Stimulated activated CD8-positive, alpha-beta memory T cell treated with anti-CD3 and anti-CD28 coated beads, Interleukin-7, amount 100 ng/mL, for 24 hours (primary cell): ENCODE measurements at places on chromosomes 4 and X.

GRCh38 chr4:9812501-9813340 lies 31.3 kb downstream of the DRD5 start:
- no peak for DNase-seq

- DNase-seq, result no peak
Observed at GRCh38 chrX:105645667-105646357, 176.5 kb upstream of the NRK start.

DNA sequence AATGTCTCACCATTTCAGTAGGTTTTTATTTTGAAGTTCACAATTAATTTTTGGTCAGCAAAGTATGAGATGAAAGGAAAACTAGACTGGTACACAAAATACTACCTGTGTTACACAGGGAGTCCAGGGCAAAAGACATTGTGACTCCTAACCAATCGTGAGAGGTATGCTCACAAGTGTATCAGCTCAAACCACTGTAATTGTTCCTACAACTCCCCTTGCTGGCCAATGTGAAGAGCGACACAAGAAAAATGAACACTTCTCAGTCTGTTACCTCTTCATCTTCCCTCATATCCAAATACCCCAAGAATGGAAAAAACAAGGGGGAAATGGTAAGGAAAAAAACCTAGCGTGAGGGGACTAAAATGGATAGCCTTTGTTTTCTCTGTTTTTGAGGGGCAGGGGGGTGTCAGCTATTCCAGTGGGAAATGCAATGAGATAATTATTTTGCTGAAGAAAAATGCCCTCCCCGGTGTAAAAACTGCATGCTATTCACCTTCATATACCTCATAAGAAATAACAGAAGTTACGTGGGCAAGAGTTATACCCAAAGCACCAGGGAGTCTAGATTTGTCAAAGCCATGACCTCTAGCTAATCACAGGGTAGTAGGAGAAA lies 30.6 kb upstream of the NSUN7 start:
- no peak for DNase-seq

DNA sequence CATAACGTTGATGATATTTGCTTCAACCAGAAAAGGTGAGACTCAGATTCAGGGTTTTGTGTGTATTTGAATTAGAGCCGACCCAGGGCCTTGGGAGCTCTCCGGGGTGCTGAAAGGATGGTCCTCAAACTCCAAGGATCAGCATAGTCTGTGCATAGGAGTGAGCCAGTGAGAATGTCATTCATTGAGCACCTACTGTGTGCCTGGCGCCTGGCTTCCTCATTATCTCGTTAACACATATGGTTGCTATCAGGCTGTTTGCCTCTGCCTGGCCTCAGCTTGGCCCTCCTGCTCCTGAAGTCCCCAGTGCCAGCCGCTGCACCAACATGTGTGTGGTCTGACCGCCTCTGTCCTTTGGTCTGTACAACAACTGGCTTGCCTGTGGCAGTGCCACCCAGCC lies 25.1 kb upstream of the JAKMIP1 start:
- no peak for DNase-seq

DNA sequence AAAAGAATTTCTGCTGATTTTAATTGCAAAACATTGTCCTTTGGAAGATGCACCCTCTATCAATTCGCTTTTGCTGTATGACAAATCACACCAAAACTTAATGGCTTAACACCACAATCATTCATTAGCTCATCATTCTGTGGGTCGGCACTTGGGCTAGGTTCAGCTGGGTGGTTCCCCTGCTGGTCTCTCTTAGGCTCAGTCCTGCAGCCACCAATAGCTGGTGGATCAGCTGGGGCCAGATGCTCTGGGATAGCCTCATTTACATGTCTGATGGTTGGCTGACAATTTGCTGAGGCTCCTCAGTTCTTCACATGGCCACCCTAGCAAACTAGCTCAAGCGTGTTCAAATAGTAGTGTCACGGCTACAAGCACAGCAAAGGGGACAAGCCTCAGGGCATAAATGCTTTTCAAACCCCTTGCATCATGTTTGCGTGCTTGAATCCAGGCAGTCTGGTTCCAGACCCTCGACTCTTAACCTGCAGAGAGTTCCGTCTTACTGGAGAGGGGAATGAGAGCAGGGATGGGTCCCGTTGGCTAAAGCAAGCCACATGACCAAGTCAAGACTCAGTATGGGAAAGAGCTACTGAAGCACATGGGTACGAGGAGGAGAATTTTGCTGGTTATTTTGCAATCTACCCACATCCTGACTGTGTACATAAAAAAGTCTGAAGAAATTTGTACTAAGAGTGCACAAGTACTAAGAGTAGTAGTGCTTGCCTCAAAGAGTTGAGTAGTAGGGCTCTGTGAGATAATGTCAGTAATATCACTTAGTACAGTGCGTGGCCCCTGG lies 7.5 kb upstream of the ACSL1 start:
- DNase-seq, result no peak
